ENCODE measurements at places on chromosomes 4 and X. TPM values are rescaled to one million over a fixed set of nuclear protein-coding genes. Genes with fewer than 3 reads are reported as not detected.
A peak's percentile ranks its signal among the peaks of the same experiment; 100 is the strongest.

- H3K4me1 ChIP-seq: peaks cover 45% of the 10 kb centered on the region
- H3K4me3 ChIP-seq: peak overlapping the region; percentile 46
- no peaks in the 10 kb centered on the region for H3K27me3 ChIP-seq
- no peaks in the 10 kb centered on the region for H3K36me3 ChIP-seq
- DNase-seq: peak; percentile 3
- H3K27ac ChIP-seq: peak overlapping the region; percentile 36
These were observed 153.3 kb upstream of the USP9X start for GRCh38 chrX:40931921-40932320.

GRCh38 chrX:2829469-2830246, 928 bp downstream of the GYG2 start:
- no peaks in the 10 kb centered on the region for H3K36me3 ChIP-seq
- H3K4me1 ChIP-seq: no peaks in the 10 kb centered on the region
- no peak overlapping the region for H3K4me3 ChIP-seq
- peaks cover 8% of the 10 kb centered on the region for H3K27me3 ChIP-seq
- DNase-seq: no peak
- H3K27ac ChIP-seq: no peak overlapping the region

DNA sequence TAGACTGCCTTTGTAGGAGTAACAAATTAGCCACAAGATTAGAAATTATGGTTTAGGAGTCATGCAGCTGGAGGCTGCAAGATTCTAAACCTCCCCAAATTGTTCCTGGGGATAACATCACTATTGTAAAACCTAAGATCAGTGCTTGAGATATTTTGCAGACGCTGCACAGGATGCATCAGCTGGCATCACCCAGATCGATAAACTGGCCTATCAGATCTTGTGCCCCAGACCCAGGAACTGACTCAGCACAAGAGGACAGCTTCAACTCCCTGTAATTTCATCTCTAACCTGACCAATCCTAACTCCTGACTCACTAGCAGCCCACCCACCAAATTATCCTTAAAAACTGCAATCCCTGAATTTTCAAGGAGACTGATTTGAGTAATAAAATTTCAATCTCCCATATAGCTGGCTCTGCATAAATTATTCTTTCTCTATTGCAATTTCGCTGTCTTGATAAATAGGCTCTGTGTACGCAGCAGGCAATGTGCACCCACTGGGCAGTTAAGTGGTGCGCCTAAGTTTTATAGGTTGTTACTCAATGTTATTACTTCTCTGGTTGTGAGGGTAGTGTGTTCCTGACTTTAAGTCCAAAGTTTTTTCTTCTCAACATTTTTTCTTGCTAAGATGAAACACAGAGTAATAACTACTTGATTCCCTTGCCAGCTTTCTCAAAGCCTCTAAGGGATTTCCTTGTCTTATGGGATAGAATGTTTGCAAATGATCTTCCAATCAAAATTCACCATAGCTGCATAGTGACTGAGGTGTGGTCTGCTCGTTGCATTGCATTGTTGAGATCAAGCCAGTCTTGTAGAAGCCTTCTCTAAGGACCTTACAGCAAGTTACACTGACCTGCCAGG, 312.3 kb upstream of the DKK2 start:
- no peak for DNase-seq
- H3K4me1 ChIP-seq: peaks cover 35% of the 10 kb centered on the region
- H3K27me3 ChIP-seq: no peaks in the 10 kb centered on the region
- no peak overlapping the region for H3K4me3 ChIP-seq

DNA sequence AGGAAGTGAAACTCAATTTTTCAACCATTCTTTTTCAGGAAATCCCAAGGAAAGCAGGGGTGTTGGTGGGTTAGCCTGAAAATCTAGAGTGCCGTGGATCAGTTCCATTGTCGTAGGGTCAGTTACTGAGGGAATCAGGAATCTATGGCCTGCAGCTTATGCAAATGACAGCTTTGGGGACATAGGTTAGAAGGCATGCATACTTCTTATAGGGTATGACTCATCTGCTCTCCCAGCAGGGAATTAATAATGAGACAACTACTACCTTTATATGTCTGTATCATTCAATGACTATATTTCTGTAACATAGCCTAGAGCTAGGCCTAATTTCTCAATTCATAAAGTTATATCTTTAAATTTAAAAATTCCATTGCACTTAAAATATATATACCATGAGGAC, 36.6 kb downstream of the ZNF41 start:
- no peak for DNase-seq
- peaks cover 65% of the 10 kb centered on the region for H3K36me3 ChIP-seq
- no peaks in the 10 kb centered on the region for H3K4me1 ChIP-seq
- H3K27me3 ChIP-seq: no peaks in the 10 kb centered on the region

GRCh38 chrX:115093191-115093590, 75.8 kb upstream of the IL13RA2 start:
- H3K4me1 ChIP-seq: peaks cover 20% of the 10 kb centered on the region
- no peak overlapping the region for H3K27ac ChIP-seq

- no peak overlapping the region for H3K27ac ChIP-seq
- no peaks in the 10 kb centered on the region for H3K27me3 ChIP-seq
- H3K4me3 ChIP-seq: no peak overlapping the region
- no peaks in the 10 kb centered on the region for H3K4me1 ChIP-seq
- DNase-seq: no peak
These were observed 163.0 kb upstream of the TBL1X start for GRCh38 chrX:9301836-9302235.

GRCh38 chrX:23637187-23637586, 30.1 kb upstream of the PRDX4 start:
- no peak overlapping the region for H3K4me3 ChIP-seq
- H3K4me1 ChIP-seq: no peaks in the 10 kb centered on the region
- DNase-seq: no peak
- H3K36me3 ChIP-seq: no peaks in the 10 kb centered on the region
- H3K27ac ChIP-seq: no peak overlapping the region

DNA sequence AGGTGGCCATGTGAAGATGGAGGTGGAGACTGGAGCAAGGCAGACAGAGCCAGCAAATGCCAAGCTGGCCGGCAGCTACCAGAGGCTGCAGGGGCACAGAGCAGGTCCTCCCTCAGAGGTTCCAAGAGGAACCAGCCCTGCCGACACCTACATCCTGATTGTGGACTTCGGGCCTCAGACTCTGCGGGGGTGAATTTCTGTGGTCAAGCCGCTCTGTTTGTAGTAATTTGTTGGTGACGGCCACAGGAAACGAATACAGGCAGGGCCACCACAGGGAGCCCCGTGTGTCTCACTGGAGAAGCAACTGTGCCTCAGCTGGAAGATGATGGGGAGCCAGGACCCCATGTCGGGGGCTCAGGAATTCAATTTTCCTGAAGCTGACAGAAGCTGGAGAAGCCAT, 28.3 kb downstream of the ZFYVE28 start:
- peaks cover 53% of the 10 kb centered on the region for H3K27me3 ChIP-seq
- no peaks in the 10 kb centered on the region for H3K36me3 ChIP-seq

The DNAAF6 gene
- not detected for total RNA-seq

The BGN gene
- total RNA-seq: 397 TPM

The LRCH2 gene
- total RNA-seq: 5.1 TPM

The PABPC5 gene
- total RNA-seq: not detected

The GIMD1 gene
- not detected for total RNA-seq

All from HFFc6 (cell line).